D721Med (cell line): ENCODE measurements at places on chromosomes 3 and 15.

DNA sequence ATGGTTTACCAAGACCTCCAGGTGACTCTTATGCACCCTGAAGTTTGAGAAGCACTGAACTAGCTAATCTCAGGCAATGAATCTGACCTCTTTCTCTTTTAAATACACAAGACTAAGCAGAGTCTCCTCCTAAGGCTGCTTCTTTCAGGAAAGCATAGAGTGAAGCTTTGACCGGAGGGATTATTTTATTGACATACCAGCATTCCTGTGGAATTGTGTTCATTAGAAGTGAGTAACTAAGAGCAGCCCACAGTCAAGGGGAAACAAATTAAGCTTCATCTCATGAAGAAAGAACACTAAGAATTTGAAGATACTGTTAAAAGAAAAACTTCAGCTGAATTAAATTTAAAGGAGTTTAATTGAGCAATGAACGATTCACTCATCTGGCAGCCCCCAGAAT, 963.5 kb downstream of the NTRK3 start:
- DNase-seq, result no peak

DNA sequence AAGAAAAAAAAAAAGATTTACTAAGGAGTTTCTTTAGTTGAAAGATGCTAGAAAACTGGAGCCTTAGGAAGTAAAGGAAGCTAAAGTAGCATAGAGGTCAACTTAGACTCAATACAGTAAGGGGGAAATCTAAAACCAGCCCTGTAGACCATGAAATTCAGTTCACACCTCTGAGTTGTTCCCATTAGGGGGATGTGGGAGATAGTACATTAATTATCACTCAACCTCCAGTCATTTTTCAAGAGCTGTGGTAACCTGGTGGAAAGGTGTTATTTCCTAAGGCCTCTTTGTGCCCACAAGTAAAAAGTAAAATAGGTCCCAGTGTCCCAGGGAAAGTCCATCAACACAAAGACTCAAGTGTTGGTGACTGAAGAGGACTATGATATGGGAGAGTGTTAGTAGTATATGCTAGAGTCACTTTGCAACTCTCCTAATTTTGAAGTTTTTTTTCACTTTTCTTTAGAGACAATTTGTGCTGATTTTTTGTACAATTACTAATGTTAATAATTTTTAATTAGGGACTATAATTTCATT, 1274.4 kb upstream of the EPHA6 start:
- no peak for DNase-seq

- DNase-seq, result no peak
Measured at GRCh38 chr3:113590983-113591382, 58.6 kb downstream of the SIDT1 start.

DNA sequence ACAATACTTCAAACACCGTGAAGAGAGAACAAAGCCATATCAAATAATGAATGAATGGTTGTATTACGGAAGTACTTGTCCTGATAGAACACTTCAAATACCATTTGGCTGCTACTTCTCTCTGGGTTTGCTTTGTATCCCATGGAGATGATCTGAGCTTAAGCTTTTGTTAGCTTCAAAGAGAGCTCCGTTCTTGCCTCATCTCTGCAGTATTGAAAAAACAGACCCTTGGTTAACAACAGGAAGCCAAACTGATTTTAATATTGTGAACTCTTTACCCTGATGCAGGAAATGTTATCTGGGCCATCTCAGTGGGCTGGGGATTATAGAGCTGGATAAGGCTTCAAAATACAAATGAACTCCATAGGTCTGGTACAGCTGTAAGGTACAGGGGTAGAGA, 101.0 kb downstream of the CHL1 start:
- DNase-seq, result no peak

- DNase-seq, result no peak
Measured at GRCh38 chr3:159763011-159763601, 225.5 kb upstream of the IL12A start.

- no peak for DNase-seq
Measured at GRCh38 chr3:194976874-194977273, 291.2 kb downstream of the FAM43A start.

GRCh38 chr3:65569845-65570405, 468.8 kb downstream of the MAGI1 start:
- no peak for DNase-seq

DNA sequence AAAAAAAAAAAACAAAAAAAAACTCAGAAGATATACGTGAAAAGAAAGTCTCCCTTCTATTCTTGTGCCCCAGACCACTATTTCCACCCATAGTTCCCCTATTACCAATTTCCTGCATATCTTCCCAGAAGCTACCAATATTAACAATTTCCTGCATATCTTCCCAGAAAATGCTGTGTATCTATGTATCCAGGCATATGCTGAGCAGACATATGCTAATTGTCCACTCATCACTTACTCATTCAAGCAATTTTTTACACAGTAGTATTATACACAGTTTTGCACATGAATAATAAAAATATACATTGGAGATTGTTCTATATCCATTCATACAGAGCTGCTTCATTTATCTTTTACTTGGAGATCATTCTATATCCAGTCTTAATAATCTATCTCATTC, 12.6 kb upstream of the SLMAP start:
- no peak for DNase-seq

DNA sequence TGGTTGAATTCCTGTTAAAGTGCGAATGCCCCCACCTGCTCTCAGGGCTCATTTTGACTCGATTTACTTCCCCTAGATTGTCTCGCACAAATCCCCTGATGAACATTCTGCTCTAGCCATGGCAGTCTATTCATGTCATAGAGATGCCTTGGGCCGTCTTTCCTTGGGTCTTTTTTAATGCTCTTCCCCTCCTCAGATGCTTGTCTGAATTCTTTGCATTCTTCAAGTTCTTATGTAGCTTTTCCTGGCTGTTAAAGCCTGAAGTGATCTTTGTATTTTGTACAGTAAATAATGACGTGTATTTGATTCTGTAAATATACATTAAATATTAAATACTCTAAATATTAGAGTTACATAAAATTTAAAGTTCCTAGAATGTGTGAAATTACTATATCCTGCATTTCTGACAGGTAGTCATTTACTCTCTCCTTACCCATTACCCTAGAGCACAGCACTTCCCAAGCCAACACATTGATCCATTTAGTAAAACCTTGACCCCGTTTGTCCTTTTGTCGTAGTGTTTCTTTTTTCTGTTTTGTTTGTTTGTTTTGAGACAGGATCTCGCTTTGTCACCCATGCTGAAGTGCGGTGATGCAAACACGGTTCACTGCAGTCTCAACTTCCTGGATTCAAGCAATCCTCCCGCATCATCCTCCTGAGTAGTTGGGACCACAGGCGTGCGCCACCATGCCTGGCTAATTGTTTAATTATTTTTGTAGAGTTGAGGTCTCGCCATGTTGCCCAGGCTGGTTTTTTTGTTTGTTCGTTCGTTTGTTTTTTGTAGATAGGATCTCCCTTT, 47.9 kb downstream of the YEATS2 start:
- DNase-seq, result no peak

- DNase-seq, result no peak
Measured at GRCh38 chr3:128455786-128456748, 10.6 kb downstream of the DNAJB8 start.

GRCh38 chr15:92021792-92022191, 168.3 kb downstream of the SLCO3A1 start:
- no peak for DNase-seq
